ENCODE measurements at places on chromosomes 5 and 9.

- ATAC-seq, result no peak
Observed at GRCh38 chr9:77977210-77977611, 54.4 kb downstream of the GNAQ start.

DNA sequence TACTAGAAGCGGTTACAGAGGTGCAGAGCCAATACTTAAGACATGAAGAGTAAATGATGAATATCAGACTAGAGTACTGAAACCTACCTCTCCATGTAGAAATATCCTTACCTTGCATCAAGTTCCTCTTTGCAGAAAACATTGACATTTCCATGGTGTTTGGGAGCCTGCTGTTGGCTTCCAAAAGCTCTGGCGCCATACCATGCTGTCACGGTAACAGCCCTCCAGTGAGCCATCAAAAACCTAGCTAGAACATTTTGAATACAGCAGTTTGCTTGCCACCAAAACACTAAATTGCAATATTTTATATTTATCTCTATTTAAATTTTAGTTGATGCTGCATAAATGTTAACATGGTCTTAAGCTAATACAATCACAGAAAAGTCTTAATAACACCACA is 144.1 kb upstream of the LRRTM2 start:
- no peak for ATAC-seq

DNA sequence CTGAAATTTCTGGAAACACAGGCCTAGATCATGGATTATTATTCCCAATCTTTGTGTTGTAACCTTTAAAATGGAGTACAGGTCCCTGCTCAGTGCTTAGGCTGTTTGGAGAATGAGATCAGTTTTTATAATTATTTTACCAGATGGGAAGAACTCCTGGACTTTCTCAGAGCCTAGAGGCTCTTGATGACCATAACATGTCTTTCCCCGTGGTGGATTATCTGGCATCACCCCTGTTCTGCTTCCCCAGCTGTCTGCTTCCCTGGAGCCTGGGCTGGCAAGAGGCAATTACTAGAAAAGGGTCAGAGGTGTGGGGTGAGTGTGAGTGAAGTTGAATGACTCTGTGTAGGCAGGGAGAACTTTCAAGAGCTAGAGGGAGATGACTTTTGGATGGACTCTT is 143.0 kb downstream of the CARTPT start:
- no peak for ATAC-seq

DNA sequence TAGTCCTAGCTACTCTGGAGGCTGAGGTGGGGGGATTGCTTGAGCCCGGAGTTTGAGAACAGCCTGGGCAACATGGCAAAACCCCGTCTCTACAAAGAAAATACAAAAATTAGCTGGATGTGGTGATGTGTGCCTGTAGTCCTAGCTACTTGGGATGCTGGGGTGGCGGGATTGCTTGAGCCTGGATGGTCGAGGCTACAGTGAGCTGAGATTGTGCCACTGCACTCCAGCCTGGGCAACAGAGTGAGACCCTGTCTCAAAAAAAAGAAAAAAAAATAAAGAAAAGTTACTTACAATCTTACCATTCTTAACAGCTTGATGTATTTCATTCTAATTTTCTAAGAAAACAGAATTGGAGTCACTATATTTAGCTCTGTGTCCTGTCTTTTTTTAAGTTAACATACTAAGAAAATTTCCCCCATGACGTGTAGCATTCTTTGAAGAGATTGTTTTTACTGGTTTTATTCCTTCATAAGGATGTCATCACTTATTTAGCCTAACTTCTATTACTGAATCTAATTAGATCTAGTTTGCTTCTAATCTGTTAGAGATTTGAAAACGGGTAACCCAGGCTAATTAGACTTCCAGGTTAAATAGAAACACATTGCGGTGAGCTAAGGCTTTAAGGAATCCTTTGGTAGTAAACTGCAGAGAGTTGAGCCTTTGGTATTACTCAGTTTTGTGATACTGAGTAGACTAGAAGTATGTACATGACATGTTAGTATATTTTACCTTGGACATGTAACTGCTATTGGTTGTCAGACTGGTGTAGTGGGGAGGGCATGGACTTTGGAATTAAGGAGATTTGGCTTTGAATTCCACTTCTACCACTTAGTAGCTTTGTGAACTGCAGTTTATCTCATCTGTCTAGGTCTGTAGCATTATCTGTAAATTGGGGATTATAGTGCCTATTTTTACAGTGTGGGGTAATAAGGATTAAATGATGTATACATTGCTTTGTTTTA is 24.0 kb downstream of the HSPA4 start:
- no peak for ATAC-seq

- no peak for ATAC-seq
Observed at GRCh38 chr5:11903614-11904264, 507 bp downstream of the CTNND2 start.

DNA sequence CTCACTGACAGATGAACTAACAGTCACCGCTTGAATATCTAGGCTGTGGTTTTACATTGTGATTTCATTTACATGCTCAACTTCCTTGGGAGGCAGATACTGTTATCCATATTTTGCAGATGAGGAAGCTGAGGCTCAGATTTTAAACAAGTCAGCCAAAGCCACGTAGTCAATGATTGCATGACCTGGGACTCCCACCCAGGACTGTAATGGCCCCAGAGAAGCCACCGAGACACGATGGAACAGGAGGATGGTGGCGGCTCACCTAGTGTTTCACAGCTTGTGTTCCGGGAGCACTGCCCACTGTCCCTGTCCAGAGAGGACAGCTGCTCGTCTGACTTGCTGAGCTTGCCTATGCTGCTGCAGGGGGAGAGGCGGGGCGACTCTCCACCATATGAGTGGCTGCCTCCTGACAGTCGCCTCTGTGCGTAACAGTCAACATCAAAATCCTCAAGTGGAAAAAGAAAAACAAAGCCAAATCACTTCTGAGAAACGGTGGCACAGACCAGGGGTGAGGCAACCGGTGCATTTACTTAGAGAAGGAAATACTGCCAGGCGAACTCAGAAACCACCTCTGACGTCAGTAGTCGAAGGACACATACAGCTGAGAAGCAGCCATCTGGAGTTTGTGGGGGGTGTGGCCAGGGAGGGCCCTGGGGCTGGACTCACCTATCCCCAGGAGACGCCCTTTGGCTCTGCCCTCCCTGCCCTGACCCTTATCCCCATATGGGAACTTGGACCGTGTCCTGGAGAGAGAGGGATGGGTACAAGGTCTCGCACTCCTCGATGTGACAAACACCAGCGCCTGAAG is 82.5 kb downstream of the PRRT1B start:
- peak; percentile 48 for ATAC-seq

DNA sequence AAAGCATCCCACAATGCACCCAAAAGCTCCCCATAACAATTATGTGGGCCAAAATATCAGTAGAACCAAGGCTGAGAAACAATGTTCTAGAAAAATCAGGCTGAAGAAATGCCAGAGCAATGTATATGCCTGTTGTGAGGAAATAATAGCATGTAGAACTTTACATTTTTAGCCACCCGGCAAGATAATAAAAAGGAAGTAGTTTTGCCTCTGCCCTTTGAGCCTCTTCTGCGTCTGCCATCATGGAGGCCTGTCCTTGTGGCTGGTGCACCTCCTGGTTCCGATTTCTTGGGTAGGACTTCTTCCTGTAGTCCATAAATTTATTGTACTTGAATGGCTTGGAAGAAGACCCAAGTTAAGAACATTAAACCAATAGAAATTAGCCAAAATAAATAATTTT is 38.9 kb upstream of the TNFAIP8 start:
- ATAC-seq, result no peak

GRCh38 chr5:55969956-55970355 is 24.8 kb downstream of the IL6ST start:
- ATAC-seq, result no peak

DNA sequence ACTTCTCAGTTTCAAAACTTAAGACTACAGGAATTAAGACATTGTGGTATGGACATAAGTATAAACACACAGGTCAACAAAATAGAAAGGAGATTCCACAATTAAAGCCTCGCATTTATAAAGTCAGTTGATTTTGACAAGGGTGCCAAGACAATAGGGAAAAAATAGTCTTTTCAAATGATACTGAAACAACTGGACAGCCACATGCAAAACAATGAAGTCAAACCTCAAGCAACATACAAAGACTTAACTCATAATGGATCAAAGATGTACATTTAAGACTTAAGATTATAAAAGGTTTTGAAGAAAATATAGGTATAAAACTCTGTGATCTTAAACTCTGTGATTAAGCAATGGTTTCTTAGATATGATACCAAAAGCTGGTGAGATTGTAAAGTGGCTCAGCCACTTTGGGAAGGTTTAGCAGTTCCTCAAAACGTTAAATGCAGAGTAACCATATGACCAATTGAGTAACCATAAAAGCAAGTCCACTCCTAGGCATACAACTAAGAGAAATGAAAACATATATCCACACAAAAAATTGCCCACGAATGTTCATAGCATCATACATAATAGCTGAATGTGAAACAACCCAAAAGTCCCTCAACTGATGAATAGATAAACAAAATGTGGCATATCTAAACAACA is 22.0 kb downstream of the HINT1 start:
- no peak for ATAC-seq

GRCh38 chr5:32961059-32961415 is 249.9 kb downstream of the NPR3 start:
- ATAC-seq, result no peak

GRCh38 chr5:1804001-1804690 is 2.9 kb downstream of the NDUFS6 start:
- ATAC-seq, result no peak

DNA sequence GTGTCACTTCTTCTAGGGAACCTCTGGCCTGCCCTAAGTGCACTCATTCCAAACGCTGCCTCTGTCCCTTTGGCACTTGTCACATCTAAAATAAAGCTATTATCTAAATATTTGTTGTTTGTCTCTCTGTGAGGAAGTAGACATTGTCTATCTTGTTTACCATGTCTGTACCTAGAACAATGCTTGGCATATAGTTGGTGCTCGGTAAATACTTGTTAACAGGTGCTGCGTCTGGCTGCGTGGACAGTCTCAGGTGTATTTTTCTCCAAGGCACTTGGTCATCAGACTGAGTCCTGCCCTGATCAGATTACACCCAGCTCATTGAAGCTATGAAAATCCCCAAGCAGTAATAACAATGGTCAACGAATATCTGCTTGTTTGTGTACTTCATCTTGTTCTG is 174.9 kb upstream of the SMIM23 start:
- ATAC-seq, result no peak

- no peak for ATAC-seq
Observed at GRCh38 chr9:3035579-3036332, 191.9 kb upstream of the PUM3 start.

DNA sequence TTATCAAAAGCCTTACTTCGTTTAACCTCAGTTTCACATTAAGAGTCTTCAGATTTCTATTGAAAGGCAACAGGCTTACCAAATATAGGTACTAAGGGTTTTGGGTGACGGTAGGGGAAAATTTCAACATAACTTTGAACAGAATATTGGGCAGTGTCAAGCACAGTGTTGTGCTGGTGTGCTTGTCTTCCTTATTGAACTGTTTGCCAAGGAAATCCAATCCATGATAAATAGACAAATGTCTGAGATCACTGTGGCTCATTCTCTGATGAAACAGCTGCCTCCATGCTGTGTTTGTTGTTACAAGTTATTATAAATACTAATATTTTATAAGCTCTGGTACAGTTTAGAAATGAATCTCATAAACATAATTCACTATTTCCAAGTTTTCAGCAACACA is 730.1 kb downstream of the NR2F1-AS1 start:
- no peak for ATAC-seq

DNA sequence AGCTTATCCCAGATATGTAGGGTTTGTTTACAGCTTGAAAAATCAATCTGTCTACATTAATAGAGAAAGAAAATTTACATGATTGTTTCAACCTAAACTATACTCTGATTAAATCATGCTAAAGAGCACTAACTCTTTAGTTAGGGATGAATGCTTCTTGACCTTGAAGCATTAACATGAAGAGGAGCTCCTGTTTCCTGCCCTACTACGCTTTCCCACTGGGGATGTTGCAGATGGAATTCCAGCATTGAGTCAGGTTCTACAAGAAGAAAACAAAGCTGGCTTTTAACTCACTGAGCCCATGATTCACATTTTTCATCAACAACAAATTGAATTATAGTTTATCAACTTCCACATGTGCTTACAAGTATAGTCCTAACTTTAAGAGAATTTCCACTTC is 471.3 kb downstream of the TMEM232 start:
- ATAC-seq, result no peak

DNA sequence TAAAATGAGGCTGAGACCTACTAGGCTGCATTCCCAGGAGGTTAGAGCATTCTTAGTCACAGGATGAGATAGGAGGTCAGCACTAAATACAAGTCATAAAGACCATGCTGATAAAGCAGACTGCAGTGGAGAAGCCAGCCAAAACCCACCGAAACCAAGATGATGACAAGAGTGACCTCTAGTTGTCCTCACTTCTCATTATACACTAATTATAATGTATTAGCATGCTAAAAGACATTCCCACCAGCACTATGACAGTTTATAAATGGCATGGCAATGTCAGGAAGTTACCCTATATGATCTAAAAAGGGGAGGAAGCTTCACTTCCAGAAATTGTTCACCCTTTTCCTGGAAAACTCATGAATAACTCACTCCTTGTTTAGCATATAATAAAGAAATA is 88.6 kb downstream of the PLPPR1 start:
- no peak for ATAC-seq

GRCh38 chr9:133789778-133790177 is 51.6 kb upstream of the SARDH start:
- no peak for ATAC-seq

- ATAC-seq, result no peak
Observed at GRCh38 chr5:171462136-171462927, 42.9 kb downstream of the FGF18 start.

- ATAC-seq, result no peak
Observed at GRCh38 chr9:87883990-87884389, 1.3 kb downstream of the SPATA31E1 start.

DNA sequence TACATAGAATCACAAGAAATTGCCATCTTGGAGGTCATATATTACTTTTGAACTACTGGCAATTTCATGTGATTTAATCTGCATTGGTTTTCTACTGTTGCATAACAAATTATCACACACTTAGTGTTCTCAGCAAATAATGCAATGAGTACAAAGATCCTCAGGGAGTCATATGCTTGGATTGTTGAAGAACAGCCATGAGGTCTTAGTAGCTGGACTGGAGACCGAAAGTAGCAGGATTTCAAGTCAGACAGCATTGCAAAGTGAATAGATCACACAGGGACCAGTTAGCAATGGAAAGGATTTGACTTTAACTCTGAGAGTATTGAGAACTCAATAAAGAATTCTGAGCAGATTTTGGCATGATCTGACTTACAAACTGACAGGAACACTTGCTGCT is 32.2 kb upstream of the FRMD3 start:
- ATAC-seq, result no peak

- no peak for ATAC-seq
Observed at GRCh38 chr9:759983-760736, 81.3 kb upstream of the DMRT1 start.

DNA sequence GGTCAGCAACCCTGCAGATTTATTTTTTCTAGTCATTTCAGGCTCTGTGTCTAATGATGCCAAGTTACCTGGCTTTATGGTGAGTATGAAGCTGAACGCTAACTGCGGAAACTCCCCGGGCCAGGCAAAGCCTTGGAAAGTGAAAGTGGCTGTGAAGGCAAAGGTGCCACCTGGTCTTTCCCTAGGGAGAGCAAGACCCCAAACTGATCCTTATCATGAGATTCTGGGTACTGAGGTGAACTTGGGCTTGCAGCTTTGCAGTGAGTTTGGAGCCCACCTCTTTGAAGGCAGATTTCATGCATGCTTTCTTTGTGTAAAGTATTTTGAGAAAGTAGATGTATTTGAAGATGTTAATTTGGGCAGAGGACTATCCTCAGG is 63.3 kb downstream of the CARTPT start:
- ATAC-seq, result peak; percentile 36

Measured in activated CD4-positive, CD25-positive, alpha-beta regulatory T cell treated with anti-CD3 and anti-CD28 coated beads, Interleukin-2, amount 50 U/mL, for 24 hours (primary cell).